NCI-H510A treated with DMSO at 0.1 percent for 48 hours (cell line): ENCODE measurements at places on chromosomes 2 and 18.

GRCh38 chr2:211812587-211812986 lies 726.0 kb downstream of the ERBB4 start:
- DNase-seq, result no peak

DNA sequence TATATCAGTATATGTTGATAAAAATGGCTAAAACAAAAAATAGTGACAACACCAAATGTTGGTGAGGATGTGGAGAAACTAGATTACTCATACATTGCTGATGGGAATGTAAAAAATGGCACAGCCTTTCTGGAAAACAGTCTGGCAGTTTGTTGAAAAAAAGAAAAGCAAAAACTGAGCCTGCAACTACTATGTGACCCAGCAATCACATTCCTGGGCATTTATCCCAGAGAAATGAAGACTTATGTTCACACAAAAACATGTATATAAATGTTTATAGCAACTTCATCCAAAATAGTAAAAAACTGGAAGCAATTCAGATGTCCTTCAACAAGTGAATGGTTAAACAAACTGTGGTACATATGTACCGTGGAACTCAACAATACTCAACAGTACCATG lies 7.5 kb upstream of the KDSR start:
- no peak for DNase-seq

DNA sequence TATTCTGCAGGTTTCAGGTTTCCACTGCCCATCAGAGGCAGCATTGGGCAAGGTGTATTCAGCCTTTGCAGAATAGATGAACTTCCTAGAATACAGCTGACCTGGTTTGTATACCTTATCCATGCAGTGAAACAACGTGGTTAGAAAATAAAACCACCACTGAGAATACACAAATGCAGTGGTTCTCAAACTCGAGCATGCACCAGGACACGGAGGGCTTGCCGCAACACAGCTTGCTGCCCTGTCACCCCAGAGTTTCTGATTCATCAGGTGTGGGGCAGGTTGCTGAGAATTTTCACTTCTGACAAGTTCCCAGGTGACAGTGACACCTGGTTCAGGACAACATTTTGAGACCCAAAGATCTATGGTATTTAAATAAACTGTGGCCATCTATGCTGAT lies 23.4 kb upstream of the C1D start:
- DNase-seq, result no peak

GRCh38 chr2:37746883-37747282 lies 75.4 kb upstream of the CDC42EP3 start:
- DNase-seq, result no peak

DNA sequence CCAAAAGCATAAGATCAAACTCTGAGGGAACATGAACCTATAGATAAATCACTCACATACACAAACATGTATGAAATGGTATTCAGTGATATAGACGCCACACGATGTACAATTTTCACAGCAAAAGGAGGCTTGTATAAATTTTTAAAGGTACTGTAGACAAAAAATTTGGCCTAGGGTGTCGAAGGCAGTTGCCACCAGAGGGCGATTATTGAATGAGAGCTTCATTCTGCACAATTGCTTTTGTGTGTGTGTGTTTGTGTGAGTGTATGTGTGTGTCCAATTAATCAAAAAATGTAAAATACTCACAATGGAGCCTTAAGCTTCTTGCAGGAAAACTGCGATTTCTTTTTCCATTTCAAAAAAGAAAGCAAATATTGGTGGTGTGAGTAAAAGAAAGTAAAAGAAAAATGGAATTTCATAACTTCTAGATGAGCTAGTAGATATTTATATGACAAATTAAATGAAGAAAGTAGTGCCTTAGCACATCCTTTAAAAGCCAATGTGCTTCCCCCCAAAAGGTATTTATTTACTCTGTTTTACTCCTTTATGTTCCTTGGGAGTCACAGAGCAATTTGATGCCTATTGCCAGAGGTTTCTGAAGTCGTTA lies 800.1 kb downstream of the SATB2 start:
- peak; percentile 40 for DNase-seq

DNA sequence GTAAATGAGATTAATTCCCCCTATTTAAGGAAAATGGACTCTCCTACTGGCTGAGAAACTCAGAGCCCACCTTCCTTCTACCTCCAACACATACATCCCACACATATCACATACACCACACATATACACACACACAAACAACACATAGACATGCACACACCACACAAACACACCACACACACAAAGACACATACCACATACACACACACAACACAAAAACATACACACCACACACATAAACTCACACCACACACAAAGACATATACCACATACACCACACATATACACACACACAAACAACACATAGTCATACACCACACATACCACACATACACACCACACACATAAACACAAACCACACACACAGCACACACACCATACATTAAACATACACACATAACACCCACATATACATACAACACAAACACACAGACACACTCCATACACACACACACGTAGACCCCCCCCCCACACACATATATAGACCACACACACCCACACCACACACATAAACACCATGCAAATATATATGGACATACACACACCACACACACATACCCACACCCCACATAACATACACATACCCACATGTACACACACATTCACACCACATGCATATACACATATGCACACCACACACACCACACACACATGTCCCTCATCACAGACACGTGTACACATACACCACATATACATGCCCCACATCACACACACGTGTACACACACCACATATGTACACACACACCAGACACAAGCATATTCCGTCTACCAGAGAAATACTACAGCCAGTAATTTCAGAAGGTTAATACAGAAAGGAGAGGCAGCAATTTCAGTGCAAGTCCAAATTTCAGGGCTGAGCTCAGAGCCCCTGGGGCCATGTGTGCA lies 204.3 kb downstream of the SNTG2 start:
- no peak for DNase-seq
